ENCODE measurements at places on chromosomes 7 and 10. TPM values are rescaled to one million over a fixed set of nuclear protein-coding genes. Genes with fewer than 3 reads are reported as not detected.

AKR1C4 gene
- not detected for total RNA-seq

PRR15 gene
- total RNA-seq: 11.7 TPM

ABCB1 gene
- total RNA-seq: 20.4 TPM

DHTKD1 gene
- 25.9 TPM for total RNA-seq

FAM237B gene
- total RNA-seq: not detected

FEZF1 gene
- total RNA-seq: not detected

KAZALD1 gene
- 0.49 TPM for total RNA-seq

GSTO2 gene
- 5.3 TPM for total RNA-seq
